ENCODE measurements at places on chromosomes 7 and 10. TPM values are rescaled to one million over a fixed set of nuclear protein-coding genes. Genes with fewer than 3 reads are reported as not detected.

DNA sequence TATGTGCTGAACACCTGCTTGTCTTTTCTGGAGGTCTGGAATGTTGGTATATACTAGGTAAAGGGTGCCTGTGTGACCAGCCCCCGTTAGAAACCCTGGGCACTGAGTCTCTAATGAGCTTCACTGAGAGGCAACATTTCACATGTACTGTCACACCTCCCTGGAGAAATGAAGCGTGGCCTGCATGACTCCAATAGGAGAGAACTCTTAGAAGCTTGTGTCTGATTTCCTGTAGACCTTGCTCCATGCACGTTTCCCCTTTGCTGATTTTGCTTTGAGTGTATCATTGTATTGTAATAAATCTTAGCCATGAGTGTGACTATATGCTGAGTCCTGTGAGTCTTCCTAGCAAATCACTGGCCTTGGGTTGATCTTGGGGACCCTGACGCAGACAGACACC, 82.8 kb downstream of the PPP1R3C start:
- no peaks in the 10 kb centered on the region for H3K27me3 ChIP-seq
- peaks cover 13% of the 10 kb centered on the region for H3K4me1 ChIP-seq
- no peak for DNase-seq
- H3K36me3 ChIP-seq: no peaks in the 10 kb centered on the region

DNA sequence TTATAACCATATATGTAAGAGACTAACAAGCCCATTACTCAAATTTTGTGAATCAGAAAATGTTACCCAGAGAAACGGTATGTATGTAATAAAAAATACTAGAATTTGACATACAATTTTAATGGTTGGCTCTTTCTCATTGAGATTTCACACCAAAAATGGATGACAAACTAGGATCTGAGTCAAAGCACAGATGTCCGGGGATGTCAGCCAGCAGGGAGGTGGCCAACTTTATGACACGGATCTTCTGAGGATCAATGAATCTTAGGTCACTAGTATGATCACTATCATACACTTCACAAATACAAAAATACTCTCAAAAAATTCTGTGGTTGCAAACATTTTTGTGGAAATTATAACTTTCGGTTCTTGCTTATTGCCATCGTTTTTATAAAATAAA, 173.5 kb upstream of the NFE2L3 start:
- no peak overlapping the region for H3K27ac ChIP-seq
- no peak overlapping the region for H3K4me3 ChIP-seq
- DNase-seq: peak; percentile 74
- no peaks in the 10 kb centered on the region for H3K4me1 ChIP-seq

- H3K4me3 ChIP-seq: no peak overlapping the region
- H3K27ac ChIP-seq: no peak overlapping the region
- peaks cover 31% of the 10 kb centered on the region for H3K4me1 ChIP-seq
- DNase-seq: no peak
- H3K36me3 ChIP-seq: no peaks in the 10 kb centered on the region
Measured at GRCh38 chr7:74287303-74288033, 1.7 kb upstream of the CLIP2 start.

DNA sequence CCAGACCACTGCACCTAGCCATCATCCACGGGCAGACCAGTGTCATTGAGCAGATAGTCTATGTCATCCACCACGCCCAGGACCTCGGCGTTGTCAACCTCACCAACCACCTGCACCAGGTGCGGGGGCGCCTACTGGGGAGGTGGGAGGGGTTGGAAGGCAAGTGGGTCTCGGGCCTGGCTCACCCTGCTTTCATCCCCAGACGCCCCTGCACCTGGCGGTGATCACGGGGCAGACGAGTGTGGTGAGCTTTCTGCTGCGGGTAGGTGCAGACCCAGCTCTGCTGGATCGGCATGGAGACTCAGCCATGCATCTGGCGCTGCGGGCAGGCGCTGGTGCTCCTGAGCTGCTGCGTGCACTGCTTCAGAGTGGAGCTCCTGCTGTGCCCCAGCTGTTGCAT, 4.6 kb downstream of the NFKB2 start:
- no peak overlapping the region for H3K4me3 ChIP-seq
- H3K27me3 ChIP-seq: no peaks in the 10 kb centered on the region
- H3K36me3 ChIP-seq: peaks cover 52% of the 10 kb centered on the region
- H3K4me1 ChIP-seq: peaks cover 28% of the 10 kb centered on the region
- H3K27ac ChIP-seq: peak overlapping the region; percentile 67

GRCh38 chr7:1940863-1941262, 270.8 kb downstream of the ELFN1 start:
- peaks cover 35% of the 10 kb centered on the region for H3K4me1 ChIP-seq
- no peak overlapping the region for H3K4me3 ChIP-seq
- H3K27me3 ChIP-seq: no peaks in the 10 kb centered on the region
- peaks cover 3% of the 10 kb centered on the region for H3K36me3 ChIP-seq

DNA sequence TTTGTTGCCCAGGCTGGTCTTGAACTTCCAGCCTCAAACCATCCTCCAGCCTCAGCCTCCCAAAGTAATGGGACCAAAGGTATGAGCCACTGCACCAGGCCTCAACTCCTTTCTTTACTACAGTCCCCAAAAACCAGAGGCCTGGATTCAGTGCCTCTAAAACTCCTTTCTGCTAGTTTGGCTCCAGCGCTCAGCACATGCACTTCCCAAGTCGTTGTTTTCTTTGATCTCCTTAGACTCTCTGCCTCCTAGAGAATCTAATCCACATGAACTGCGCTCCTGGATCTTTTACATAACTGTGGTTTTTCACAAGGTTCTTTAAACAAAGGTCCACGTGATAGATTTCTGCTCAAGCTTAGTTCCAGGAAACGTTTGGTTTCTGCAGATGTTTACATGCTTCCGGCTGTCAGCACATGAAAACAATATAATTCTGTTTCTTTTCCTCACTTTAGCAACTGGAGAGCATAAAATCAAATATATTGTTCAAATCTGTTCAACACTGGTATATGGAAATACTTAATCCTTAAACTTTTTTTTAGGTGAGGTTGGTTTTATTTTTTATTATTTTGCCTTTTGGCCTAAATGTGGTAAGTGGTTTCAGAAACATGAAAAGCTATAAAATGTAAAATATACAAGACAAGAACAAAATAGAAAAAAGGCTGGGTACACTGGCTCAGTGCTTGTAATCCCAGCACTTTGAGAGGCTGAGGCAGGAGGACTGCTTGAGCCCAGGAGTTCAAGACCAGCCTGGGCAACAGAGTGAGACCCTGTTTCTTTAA, 270.5 kb upstream of the MKLN1 start:
- H3K27me3 ChIP-seq: no peaks in the 10 kb centered on the region
- DNase-seq: peak; percentile 87
- H3K36me3 ChIP-seq: no peaks in the 10 kb centered on the region
- H3K4me1 ChIP-seq: no peaks in the 10 kb centered on the region

DNA sequence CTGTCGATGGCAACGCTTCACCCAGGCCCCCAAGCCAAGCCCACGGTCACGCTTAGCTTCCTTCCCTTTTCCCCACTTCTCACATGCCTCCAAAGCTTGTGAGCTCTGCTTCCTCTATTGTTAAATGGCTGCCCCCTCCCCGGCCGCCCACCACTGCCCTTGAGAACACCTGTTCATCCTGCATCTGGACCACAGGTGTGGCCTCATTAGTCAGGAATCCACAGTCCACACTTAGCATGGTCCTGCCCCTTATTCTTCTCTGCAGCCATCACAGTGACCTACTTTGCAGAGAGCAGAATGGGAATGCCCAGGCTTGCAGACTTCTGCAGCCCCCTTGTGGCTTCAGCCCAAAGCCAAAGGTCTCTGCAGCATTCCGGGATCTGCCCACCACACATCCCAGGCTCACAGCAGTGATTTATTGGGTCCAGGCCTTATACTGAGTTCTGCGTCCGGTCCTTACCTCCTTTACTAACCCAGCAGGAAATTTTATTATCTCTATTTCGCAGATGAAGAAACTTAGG, 66.9 kb downstream of the PTPRE start:
- H3K27ac ChIP-seq: no peak overlapping the region
- H3K4me1 ChIP-seq: peaks cover 43% of the 10 kb centered on the region
- H3K36me3 ChIP-seq: no peaks in the 10 kb centered on the region
- no peaks in the 10 kb centered on the region for H3K27me3 ChIP-seq

- H3K27me3 ChIP-seq: no peaks in the 10 kb centered on the region
- peak; percentile 23 for DNase-seq
- H3K27ac ChIP-seq: no peak overlapping the region
- no peaks in the 10 kb centered on the region for H3K36me3 ChIP-seq
- no peak overlapping the region for H3K4me3 ChIP-seq
Measured at GRCh38 chr10:125709553-125710474, 9.7 kb upstream of the EDRF1 start.

- H3K4me1 ChIP-seq: no peaks in the 10 kb centered on the region
- no peaks in the 10 kb centered on the region for H3K27me3 ChIP-seq
- H3K36me3 ChIP-seq: no peaks in the 10 kb centered on the region
- no peak for DNase-seq
- H3K27ac ChIP-seq: no peak overlapping the region
- H3K4me3 ChIP-seq: no peak overlapping the region
Measured at GRCh38 chr7:21305455-21306235, 122.2 kb upstream of the SP4 start.

GRCh38 chr10:114577133-114577532, 80.9 kb downstream of the ABLIM1 start:
- DNase-seq: peak; percentile 40
- no peaks in the 10 kb centered on the region for H3K27me3 ChIP-seq
- H3K4me3 ChIP-seq: no peak overlapping the region
- no peak overlapping the region for H3K27ac ChIP-seq
- H3K36me3 ChIP-seq: no peaks in the 10 kb centered on the region

GRCh38 chr10:77007834-77008233, 629.8 kb downstream of the KCNMA1 start:
- peaks cover 12% of the 10 kb centered on the region for H3K4me1 ChIP-seq
- no peak overlapping the region for H3K27ac ChIP-seq
- H3K36me3 ChIP-seq: no peaks in the 10 kb centered on the region
- no peak for DNase-seq
- no peak overlapping the region for H3K4me3 ChIP-seq

The CXCL12 gene
- 266 TPM for polyA plus RNA-seq

The ABHD11 gene
- 12.2 TPM for polyA plus RNA-seq

The EBLN1 gene
- not detected for polyA plus RNA-seq

All from muscle of leg (tissue), 16 donors.